LHCN-M2 (cell line): ENCODE measurements at places on chromosomes 6 and 20. TPM values are rescaled to one million over a fixed set of nuclear protein-coding genes. Genes with fewer than 3 reads are reported as not detected.

The TNFRSF6B gene
- 6.2 and 6.7 TPM in 2 replicates for total RNA-seq

The CYP24A1 gene
- 0.51 TPM in 1 of 2 replicates, not detected in the other for total RNA-seq

DNA sequence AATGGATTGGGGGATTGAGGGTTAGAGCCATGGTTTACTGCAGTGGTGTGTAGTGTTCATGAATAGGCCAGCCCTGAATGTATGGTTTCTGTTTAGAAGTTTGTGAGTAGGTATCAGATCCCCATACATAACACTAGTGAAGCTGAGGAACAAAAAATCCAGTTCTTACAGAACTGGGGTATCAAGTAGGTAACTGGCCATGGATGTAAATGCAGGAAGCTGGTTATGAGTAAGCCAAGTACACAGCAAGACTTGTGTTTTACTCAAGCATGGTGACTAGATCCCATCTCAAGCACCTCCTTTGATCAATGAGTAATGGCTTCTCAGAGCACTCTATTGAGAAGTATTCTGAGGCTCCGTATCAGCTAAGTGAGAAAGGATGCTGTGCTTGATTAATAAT lies 613.7 kb upstream of the FLRT3 start:
- DNase-seq = no peak

DNA sequence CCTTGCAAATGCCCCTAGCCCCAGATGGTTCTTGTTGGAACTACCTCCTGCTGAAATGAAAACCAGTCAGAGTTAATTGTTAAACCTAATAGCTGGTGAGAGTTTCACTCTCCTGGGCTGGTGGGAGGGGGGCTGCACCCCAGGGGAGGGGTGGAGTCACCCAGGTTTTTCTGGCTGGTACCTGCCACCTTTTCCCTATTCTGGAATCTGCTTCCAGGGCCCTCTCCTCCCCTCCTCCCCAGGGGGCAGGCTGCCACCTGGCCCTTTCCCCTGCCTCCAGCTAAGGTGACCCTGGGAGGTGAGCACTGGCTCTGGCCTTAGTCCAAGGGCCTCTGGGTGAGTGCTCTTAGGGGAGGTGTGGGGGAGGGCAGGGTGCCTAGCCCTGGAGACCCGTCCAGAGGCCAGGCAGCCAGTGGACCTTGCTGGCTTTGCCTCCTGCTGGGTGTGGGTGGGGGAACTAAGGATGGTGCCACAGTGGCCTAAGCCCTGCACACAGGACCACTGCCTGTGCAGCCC lies 48.8 kb upstream of the EPB41L1 start:
- no peak for DNase-seq

- no peak for DNase-seq
These were observed 157.0 kb upstream of the CITED2 start for GRCh38 chr6:139531148-139532115.

DNA sequence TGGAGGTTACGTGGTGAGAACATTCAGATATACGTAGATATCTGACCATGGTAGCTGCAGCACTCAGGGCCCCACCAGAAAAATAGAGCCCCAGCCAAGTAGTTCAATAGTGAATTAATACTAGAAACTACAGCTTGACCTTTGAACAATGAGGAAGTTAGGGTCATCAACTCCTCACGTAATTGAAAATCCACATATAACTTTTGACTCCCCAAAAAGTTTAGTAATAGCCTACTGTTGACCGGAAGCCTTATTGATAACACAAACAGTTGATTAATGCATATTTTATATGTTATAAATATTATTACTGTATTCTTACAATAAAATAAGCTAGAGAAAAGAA lies 117.9 kb downstream of the SNX5 start:
- no peak for DNase-seq

GRCh38 chr6:6872459-6873344 lies 235.1 kb upstream of the RREB1 start:
- no peak for DNase-seq

DNA sequence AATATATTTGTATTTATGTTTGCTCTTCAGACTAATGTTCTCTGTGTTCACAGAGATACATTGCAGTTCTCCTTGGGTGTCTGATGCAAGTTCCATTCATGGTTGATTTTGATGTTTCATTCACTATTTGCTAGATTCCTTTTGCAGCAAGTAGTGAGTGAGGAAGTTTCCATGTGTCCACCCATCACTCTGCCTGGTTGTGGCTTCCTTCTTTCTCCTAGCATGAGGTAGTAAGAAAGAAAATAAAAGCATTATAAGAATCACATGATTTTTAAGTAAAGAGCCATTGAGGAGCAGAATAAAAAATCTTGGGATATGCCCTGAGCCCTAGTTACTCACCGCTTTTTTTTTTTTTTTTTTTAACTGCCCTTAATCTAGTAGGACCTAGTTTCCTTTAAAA lies 8.7 kb downstream of the SASH1 start:
- DNase-seq = no peak

DNA sequence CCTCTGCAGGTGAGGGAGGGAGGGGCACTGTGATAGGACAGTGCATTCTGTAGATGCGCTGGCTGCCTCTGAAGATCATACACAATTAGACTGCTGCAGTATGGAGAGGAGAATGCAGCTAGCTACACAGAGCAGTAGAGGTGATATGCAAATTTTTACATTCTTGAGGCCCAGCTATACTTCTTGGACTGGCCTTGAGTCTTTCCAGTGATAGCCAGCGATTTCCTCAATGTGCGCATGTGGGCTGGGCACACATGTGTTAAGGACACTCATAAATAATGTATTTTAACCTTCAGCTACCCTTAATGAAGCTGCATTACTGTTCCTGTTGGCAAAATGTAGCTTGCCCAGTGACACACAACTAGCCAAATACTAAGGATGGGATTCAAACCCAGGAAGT lies 19.0 kb downstream of the TTPAL start:
- no peak for DNase-seq

GRCh38 chr6:7086488-7086887 lies 21.3 kb upstream of the RREB1 start:
- no peak for DNase-seq
